ENCODE measurements at places on chromosomes 12 and 14. TPM values are rescaled to one million over a fixed set of nuclear protein-coding genes. Genes with fewer than 3 reads are reported as not detected.

TIMELESS gene
- total RNA-seq = 33.4 TPM

ZNF740 gene
- total RNA-seq = 13.0 TPM

PFDN5 gene
- 1,031 TPM for total RNA-seq

DIO3 gene
- not detected for total RNA-seq

CSRP2 gene
- 11.7 TPM for total RNA-seq

PSMB5 gene
- 415 TPM for total RNA-seq

KRT82 gene
- total RNA-seq = not detected

MEG3 gene
- 112 TPM for total RNA-seq

TEP1 gene
- 18.9 TPM for total RNA-seq

CDC42BPB gene
- total RNA-seq = 73.9 TPM

TTC9 gene
- under 0.01 TPM for total RNA-seq

GPATCH2L gene
- 62.0 TPM for total RNA-seq

OR4E2 gene
- total RNA-seq = not detected

LTBP2 gene
- total RNA-seq = 156 TPM

HOXC6 gene
- under 0.01 TPM for total RNA-seq

GPD1 gene
- under 0.01 TPM for total RNA-seq
